ENCODE measurements at places on chromosomes 1 and 21. TPM values are rescaled to one million over a fixed set of nuclear protein-coding genes. Genes with fewer than 3 reads are reported as not detected.

The MAD2L2 gene
- 29.0 TPM for total RNA-seq

The ADGRB2 gene
- total RNA-seq = 10.6 TPM

The CAPN8 gene
- 0.09 TPM for total RNA-seq

The BTBD19 gene
- 5.8 TPM for total RNA-seq

The ELAPOR1 gene
- total RNA-seq = 0.95 TPM

The C1QA gene
- not detected for total RNA-seq

The AMY1C gene
- total RNA-seq = not detected

The RIPPLY3 gene
- total RNA-seq = not detected

The CLCA4 gene
- total RNA-seq = not detected

The TFB2M gene
- total RNA-seq = 11.7 TPM

The TNNI3K gene
- total RNA-seq = 3.9 TPM

The TNFSF4 gene
- total RNA-seq = 1.3 TPM

The SPRR2B gene
- not detected for total RNA-seq

The OR2L8 gene
- total RNA-seq = not detected

The FAM78B gene
- 0.26 TPM for total RNA-seq

The PODN gene
- total RNA-seq = 51.2 TPM

The FAM151A gene
- total RNA-seq = not detected

The MAN1C1 gene
- total RNA-seq = 4.4 TPM

The UBE2J2 gene
- 23.4 TPM for total RNA-seq

The CRB1 gene
- total RNA-seq = 0.47 TPM

The TIE1 gene
- total RNA-seq = 0.79 TPM

The SLC44A5 gene
- total RNA-seq = 0.09 TPM

The CR1 gene
- total RNA-seq = not detected

The TTC34 gene
- 0.17 TPM for total RNA-seq

The HES4 gene
- total RNA-seq = 1.1 TPM

The FLG2 gene
- under 0.01 TPM for total RNA-seq

The C8B gene
- total RNA-seq = not detected

The LYPD8 gene
- total RNA-seq = not detected

The DUSP10 gene
- 36.4 TPM for total RNA-seq

The CRP gene
- not detected for total RNA-seq

The ASTN1 gene
- under 0.01 TPM for total RNA-seq

The FOXD2 gene
- total RNA-seq = 0.17 TPM

The RAP1GAP gene
- 0.16 TPM for total RNA-seq

The KRTAP10-2 gene
- total RNA-seq = not detected

The ARTN gene
- total RNA-seq = under 0.01 TPM

The OR2T2 gene
- not detected for total RNA-seq

The ANKRD34A gene
- 0.32 TPM for total RNA-seq

The C2CD4D gene
- not detected for total RNA-seq

The TRAF5 gene
- total RNA-seq = 6.5 TPM

The OR2T33 gene
- total RNA-seq = not detected

The GNAT2 gene
- total RNA-seq = 0.79 TPM

The NUP133 gene
- total RNA-seq = 22.0 TPM

The TAL1 gene
- total RNA-seq = not detected

The KCNK1 gene
- total RNA-seq = 7.6 TPM

The WNT2B gene
- 4.6 TPM for total RNA-seq

The SOAT1 gene
- 26.6 TPM for total RNA-seq

The NR1I3 gene
- total RNA-seq = not detected

The RNU1-2 gene
- 10,807 TPM for total RNA-seq

The AQP10 gene
- not detected for total RNA-seq

The CFAP57 gene
- total RNA-seq = 0.16 TPM

The GPR61 gene
- 0.34 TPM for total RNA-seq

The WDR64 gene
- total RNA-seq = not detected

The SYPL2 gene
- 0.16 TPM for total RNA-seq

The OR2G3 gene
- not detected for total RNA-seq

The RIMKLA gene
- under 0.01 TPM for total RNA-seq

The AK2 gene
- total RNA-seq = 32.3 TPM

The MANEAL gene
- total RNA-seq = 1.8 TPM

The CNTN2 gene
- total RNA-seq = not detected
